ENCODE measurements at places on chromosomes 5 and 9.

DNA sequence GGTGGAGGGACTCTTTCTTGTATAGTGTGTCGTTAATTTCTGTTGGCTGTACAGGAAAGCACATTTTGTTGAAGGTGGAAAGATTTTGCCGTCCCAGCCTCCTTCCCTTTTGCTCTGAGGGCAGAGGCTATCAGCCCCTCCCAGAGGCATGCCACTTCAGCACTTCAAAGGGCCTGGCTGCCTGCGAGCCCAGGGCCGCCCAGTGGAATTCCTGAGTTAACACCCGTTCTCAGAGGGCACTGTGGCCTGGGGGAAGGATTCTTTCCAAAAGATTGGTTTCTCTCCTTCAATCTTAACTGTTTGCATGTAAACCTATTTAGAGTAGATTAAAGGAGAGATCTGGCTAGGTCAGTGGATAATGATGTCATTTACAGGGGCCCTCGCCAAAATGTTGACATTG, 238.6 kb downstream of the FANCC start:
- no peak for DNase-seq

DNA sequence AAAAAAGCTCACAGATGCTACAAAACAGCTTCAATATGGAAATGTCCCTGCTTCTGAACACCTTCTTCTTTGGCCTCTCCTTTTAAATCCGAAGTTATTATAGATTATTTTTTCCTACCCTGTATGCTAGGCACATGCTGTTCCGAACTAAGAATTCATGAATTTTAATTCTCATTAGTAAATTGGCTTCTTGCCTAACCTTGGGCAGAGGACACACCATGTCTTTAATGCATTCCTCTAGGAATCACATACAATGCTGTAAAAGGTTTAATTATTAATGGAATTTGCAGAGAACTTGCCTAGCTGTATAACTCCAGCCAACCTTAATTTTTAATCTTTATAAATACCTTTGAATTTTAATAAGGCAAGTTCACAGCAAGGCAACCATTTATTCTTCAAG, 234.4 kb downstream of the NTRK2 start:
- DNase-seq, result no peak

GRCh38 chr5:52657247-52657645, 130.5 kb upstream of the ITGA1 start:
- DNase-seq, result peak; percentile 59

- no peak for DNase-seq
Observed at GRCh38 chr5:115983519-115983918, 21.2 kb downstream of the LVRN start.

DNA sequence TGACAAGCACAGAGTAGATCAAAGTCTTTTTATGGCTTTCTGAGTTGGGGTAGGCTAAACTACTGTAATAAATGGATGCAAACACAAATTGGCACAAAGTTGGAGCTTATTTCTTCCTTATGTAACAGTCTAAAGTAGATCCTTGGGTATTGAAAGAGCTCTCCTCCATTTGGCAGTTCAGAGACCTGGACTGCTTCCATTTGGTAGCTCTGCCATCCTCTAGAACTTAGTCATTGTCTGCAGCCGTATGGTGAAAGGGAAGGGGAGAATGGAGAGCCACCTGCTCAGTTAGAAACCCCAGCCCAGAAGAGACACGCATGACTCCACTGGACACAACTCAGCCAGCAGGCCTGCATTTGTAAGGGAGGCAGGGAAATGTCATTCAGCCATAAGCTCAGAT, 345.0 kb downstream of the DMAC1 start:
- no peak for DNase-seq
